Posterior cingulate gyrus (tissue), 11 donors: ENCODE measurements at places on chromosomes 3 and 15.

DNA sequence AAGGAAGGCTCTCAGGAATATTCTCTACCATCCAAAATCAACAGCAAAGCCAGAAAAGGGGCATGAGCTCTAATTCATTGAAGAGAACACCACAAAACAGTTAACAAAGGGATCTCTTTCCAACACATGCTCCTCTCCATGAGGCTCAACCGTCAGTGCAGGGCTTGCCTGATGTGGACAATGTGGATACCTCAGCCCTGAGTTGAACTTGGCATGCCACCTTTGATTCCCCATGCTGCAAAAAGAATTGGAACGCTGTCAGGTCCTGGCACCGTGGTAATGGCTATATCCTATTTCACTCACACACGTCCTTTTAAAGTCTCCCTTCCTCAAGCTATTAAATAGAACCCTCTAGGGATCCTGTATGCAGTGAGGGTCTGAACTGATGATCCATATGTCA lies 30.7 kb upstream of the IP6K2 start:
- DNase-seq = peak; percentile 32

DNA sequence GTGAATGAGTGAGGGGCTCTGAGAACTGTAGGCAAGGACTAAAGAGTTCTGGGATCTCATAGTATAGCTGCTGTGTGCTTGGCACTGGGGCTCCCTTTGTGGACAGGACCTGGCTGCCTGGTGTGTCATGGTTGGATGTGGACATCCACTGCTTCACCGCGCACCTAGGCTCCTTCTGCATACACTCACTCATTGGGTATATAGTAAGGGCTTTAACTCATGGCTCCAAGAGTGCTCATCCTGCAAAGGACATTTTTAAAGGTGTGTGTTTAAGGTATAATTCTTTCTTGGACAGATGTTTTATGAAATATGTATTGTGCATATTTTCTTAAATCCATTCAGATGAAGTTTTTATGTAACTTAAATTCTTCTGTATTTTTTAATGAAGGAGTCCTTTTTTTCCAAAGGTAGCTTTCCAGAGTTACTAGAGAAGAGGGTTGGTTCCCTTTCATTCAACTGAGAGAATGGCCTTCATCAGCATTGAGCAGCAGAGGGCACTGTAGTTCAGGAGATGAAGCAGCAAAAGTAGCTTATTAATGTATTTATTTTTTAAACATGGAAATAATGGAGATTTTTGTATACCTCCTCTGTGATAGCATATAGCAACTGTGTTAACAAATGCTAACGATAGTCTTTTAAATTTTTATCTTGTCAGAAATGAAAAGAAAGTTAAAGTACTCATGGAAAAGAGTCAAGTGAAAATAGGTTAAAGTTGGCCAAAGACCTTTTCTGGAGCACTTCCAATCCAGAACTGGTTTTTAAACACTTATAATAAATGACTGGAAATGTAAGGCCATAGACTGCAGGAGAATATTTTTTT lies 25.2 kb downstream of the OXNAD1 start:
- DNase-seq = no peak

DNA sequence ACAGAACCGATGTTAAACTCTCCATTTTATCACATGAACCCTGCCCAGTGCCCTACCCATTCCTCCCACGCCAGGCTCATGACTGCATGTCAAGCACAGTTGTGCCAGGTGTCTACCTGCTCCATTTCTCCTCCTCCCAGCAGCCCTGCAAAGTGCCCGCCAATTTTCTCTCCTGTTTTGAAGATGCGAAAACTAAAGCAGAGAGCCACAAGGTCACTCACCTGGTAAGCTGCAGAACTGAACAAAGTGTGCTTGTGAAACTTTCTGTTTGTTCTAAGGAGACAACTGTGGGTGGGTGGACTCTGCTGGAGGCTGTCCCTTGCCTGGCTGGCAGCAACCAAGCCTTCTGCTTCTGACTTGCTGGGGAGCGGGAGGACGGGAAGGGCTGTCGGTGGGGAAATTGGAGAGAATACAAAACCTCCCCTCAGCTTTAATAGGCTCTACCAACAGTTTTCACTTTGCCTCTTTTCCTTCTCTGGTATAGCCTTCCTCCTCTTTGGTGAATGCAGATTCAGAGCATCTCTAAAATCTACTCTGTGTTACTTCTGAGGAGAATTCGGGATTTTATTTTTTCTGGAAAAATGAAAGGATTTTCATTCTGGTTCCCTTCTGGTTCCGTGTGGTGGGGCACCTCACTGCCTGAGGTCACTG lies 23.0 kb downstream of the LIMD1 start:
- no peak for DNase-seq

DNA sequence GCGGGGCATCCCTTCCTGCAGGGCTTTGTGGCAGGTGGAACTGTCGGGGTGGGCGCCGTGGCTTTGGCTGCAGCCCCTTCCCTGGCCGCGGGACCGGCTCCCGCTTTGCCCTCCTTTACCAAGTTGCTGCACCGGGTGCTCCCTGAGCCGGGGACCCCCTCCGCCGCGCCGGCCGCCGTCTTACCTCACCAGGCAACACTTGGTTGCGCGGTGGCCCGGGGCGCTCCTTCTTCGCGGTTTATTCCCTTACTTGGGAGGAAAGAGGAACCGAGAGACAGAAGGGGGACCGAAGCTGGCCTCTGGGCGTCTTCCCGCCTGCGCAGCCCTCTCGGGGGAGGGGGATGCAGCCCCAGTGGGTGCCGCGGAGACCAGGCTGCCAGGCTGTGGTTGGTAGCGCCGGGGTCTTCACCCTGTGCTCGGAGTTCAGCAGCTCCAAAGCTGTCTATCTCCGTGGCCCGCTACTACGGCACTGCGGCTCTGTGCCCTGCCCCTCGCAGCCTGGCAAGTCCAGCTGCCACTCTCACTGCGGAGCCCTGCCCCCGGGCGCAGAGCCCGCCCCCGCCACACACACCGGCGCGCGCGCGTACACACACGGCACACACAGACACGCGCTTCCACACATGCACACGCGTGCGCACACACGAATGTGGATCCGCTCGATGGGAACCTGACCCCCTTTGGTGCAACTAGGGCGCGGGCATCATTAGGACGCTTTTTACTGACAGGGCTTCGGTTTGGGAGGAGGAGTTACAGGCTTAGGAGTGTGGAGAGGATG lies at the start of gene DGKG:
DGKG (minus strand) TSS at position 473 of the 775 bp plus-strand sequence. CDS start 41,775 bp downstream, outside the sequence.
- DNase-seq = peak; percentile 60

GRCh38 chr15:87564681-87565080 lies 691.9 kb downstream of the NTRK3 start:
- no peak for DNase-seq

DNA sequence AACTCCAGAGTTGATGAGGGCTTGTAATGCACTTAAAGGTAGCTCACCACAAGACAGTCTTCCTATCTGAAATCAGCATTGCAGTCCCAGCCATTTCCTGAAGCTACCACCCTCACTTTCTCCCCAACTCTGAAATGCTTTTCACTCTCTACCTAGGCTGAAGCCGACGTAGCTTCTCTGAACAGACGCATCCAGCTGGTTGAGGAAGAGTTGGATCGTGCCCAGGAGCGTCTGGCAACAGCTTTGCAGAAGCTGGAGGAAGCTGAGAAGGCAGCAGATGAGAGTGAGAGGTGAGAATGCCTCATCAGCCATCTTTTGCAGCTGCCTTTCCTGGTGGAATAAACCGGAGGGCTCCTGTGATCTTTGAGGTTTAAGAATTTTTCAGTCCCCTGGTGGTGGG lies 14.3 kb downstream of the TPM1 start:
- peak; percentile 96 for DNase-seq

- no peak for DNase-seq
Observed at GRCh38 chr3:114356066-114356465, 62.2 kb downstream of the TIGIT start.

DNA sequence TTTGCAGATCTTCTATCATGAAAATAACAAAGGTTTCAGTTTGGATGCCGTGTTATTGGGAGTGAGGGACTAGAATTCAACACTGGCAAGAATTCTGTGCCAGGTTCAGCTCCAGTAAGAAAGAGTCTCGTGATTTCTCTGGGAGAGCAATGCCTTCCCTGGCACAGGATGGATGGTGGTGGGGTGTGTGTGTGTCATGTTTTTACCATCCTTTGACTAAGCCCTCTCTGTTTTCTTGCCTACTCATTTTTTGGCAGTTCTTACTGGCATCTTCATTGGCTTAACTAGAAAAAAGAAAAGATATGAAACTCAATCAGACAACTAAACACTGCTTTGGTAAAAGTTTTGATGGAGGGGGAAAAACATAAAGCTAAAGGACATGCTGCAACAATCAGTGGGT lies 86.6 kb downstream of the FMN1 start:
- DNase-seq = no peak

GRCh38 chr15:39756806-39757522 lies 25.7 kb downstream of the FSIP1 start:
- DNase-seq = no peak

- DNase-seq = no peak
Observed at GRCh38 chr15:38796589-38796988, 232.0 kb upstream of the RASGRP1 start.

GRCh38 chr3:99559196-99559595 lies 79.2 kb upstream of the COL8A1 start:
- no peak for DNase-seq

GRCh38 chr3:16090024-16090423 lies 84.5 kb upstream of the GALNT15 start:
- no peak for DNase-seq

GRCh38 chr3:198070871-198071270 lies 110.9 kb downstream of the LMLN start:
- no peak for DNase-seq

GRCh38 chr15:65460741-65461347 lies 38.1 kb upstream of the IGDCC4 start:
- no peak for DNase-seq

GRCh38 chr3:51720292-51721061 lies 13.6 kb downstream of the GRM2 start:
- DNase-seq = no peak

DNA sequence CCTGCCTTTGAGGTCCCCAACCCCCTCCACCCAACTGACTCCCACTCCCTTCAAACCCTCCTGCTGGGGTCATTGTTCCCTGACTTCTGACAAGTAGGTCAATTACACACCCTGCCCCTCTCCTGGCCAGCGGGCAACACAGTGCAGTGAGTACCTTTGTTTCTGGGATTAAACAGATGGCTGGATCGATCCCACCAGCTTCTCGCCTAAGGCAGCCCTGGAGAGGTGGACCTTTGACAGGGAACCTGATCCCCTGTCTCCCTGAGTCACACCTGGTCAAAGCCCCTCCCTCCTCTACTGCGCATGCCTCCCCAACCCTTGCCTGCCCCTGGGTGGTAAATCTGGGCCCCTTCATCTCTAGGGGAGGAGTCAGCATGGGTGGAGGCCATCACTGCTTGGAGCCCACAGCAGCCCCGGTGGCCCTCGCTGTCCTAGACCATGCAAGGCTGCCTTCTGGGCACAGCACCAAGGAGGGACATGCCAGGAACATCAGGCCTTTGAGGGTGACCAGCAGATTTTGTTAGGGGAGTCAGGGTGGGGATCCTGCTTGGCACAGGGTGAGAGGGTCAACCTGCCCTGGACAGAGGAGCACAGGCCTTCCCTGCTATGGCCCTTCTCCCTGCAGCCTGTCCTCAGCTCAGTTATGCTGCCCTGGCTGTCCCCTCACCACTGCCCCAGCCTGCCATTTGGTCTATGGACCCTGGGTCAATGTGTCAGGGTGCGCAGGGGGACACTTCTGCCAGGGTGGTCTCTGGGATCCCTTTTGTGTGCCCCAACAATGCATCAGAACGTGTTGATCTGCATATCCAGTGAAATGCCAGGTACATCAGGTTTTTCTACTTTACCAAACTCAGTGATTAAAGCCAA lies 9.8 kb upstream of the PRR23E start:
- no peak for DNase-seq

DNA sequence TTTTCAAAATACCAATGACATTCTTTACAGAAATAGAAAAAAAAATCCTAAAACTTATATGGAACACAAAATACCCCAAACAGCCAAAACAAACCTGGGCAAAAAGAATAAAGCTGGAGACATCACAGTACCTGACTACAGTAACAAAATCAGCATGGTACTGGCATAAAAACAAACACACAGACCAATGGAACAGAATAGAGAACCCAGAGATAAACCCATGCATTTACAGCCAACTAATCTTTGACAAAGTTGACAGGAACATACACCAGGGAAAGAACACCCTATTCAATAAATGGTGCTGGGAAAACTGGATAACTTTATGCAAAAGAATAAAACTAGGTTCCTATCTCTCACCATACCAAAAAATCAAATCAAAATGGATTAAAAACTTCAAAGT lies 36.4 kb downstream of the SCAPER start:
- DNase-seq = no peak

GRCh38 chr3:195057716-195058115 lies 213.2 kb downstream of the XXYLT1 start:
- no peak for DNase-seq

DNA sequence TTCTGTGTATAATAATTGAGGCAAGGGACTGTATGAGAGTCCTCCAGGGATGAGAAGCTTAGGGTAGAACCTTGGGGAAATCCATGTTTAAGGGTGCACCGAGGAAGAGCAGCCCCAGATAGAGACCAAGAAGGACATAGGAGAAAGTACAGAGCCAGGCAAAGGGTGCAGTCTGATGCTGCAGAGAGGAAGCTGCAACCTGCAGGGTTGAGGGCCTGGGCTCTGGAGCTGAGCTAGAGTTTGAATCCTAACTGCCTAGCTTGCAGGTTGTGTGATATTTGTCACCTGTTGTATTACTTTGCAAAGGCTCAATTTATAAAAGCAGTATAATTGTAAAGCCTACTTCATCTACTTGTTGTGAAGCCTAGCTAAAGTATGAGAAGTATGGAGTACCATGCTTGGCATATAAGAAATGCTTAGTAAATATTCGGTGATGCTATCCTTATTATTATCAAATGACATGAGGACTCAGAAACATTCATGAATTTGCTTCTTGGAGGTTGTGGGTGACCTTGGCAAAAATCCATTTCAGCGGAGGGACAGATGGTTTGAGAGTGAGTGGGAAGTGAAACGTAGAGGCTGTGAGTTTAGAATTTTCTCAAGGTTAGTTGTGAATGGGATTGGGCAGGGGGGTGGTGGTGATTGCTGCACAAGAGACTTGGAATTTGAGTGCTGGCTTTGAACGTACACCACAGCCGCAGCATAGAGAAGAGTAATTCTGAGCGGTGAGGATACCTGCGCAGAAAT lies 43.8 kb downstream of the PLCL2 start:
- no peak for DNase-seq

- no peak for DNase-seq
Observed at GRCh38 chr3:169914321-169914720, 2.9 kb downstream of the SAMD7 start.

GRCh38 chr3:26614006-26614685 lies 8.4 kb upstream of the LRRC3B start:
- DNase-seq = no peak

- DNase-seq = no peak
Observed at GRCh38 chr3:53154881-53155285, 6.1 kb upstream of the PRKCD start.

DNA sequence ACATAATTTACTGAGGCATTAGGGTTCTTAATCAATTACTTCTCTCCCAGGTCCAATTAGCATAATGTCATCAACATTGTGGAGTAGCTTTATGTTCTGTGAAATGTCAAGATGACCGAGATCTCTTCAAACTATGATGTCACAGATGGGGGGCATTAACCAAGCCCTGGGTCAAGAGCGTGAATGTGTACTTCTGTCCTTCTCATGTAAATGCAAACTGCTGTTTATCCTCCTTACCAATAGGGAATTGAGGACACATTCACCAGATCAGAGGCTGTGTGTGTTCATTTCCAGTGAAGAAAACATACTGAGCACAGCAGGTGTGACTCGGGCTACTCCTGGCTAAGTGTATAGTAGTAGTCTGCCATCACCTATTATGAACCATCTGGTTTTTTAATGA lies 177.9 kb downstream of the MINAR1 start:
- no peak for DNase-seq
